SIG-M5 (cell line): ENCODE measurements at places on chromosomes 3 and 15.

DNA sequence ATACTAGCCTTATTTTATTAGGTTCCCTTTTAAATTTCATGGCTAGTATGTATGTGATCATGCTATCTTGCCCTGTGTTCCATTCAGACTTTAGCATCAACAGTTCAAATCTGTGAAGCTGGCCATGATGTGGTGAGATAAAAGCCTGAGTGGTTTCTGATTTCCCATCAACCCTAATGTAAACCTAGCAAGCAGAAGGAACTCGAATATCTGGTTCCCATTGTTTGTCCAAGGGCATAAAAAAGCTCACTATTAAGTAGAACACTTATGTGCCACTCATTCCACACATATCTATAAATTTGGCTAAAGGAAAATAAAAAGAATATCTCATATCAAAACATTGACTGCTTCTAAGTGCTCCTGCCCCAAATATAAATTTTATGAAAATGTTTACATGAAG is 311.7 kb downstream of the CADM2 start:
- no peak for DNase-seq

GRCh38 chr3:156209631-156210335 is 89.4 kb downstream of the KCNAB1 start:
- DNase-seq = no peak

GRCh38 chr15:79068790-79069189 is 21.8 kb downstream of the RASGRF1 start:
- no peak for DNase-seq

DNA sequence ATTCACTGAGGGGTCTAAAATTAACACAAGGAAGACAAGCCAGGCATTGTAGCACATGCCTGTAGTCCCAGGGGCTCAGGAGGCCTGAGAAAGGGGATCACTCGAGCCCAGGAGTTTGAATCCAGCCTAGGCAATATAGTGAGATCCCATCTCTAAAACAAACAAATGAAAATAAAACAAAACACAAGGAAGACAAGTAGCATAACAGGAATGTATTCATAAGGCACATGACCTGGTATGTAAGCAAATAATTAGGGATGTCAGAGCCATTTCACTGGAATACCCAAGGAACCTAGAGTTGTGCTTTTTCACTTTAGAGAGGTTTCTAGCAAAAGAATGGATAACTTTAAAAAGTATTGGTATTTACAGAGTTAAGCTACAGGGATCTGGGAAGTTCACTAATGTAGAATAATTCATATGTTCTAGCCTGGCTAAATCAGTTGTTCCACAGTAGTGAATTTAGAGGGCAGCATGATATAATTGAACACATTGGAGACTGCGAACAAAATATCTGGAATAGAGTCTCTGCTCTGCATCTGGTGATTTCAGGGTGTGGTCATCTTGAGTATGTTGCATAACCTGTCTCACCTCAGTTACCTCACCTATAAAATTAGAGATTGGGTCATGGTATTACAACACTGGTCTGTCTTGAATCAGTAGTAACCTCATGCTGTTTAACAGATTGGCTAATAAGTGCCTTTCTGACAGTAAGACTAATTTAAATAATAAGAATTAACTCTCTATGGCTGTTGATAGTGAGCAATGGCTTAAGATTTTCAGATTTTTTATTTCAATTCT is 9.3 kb downstream of the GRAMD1C start:
- no peak for DNase-seq

- no peak for DNase-seq
Observed at GRCh38 chr3:113166719-113167492, 44.5 kb upstream of the BOC start.

- DNase-seq = no peak
Observed at GRCh38 chr15:92068121-92068520, 214.6 kb downstream of the SLCO3A1 start.

GRCh38 chr3:63926309-63926708 is 14.1 kb upstream of the SCAANT1 start:
- DNase-seq = no peak

GRCh38 chr15:89123181-89123525 is 34.9 kb downstream of the ABHD2 start:
- DNase-seq = no peak

DNA sequence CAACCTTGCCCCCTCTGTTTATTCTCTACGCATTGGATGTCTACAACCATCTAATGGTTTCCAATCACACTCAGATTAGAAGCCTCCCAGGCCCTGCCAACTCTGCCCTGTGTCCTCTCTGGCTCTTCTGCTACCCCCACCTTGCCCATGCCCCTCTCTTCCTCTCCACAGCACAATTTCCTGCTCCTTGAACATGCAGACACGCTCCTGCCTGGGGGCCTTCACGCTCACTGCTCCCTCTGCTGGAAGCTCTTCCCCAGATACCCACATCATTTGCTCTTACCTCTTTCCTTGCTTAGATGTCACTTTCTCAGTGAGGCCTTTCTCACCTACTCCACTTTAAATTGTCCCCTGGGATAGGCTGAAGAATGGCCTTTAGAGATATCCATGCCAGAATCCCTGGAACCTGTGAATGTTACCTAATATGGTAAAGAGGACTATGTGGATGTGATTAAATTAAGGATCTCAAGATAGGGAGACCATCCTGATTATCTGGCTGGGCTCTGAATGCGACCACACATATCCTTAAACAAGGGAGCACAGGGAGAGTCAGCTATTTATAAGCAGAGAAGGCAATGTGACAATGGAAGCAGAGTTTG is 9.9 kb downstream of the KY start:
- DNase-seq = no peak

- DNase-seq = no peak
Observed at GRCh38 chr3:171328419-171329082, 131.7 kb downstream of the TNIK start.

DNA sequence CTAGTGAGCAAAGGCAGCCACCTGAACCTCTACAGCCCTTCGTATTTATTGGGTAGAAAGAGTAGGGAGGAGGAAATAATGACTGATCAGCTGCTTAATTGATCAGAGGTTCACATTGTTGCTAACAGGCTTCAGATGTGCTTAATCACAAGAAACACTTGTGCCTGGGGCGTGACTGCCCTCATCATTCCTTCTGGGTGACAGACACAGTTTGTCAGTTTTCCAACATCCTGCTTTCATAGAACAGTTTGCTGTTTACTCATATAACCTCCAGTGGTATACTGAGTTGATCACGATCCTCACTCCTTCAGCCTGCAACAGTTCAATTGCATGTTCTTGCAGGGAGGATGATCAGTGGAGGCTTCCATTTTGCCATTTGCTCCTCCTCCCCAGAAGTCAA is 13.6 kb upstream of the CASR start:
- no peak for DNase-seq

DNA sequence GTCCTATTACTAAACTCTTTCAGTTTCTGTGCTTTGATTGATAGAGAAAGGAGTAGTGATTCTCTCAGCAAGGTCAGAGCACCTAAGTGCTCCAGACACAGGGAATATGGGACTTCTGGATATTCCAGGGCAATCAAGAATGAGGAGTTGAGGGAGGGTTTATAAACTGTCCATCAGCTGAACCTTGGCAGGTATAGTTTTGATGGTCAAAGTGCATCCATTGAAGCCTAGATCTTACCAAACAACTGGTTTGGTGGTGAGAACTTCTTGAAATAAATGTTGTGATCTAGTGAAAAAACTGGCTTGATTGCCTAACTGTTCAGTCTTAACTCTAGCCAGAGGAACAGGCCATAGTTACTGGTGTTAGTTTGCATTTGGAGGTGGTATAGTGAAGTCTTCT is 207.0 kb upstream of the ONECUT1 start:
- DNase-seq = no peak

GRCh38 chr15:43056696-43057095 is 49.1 kb downstream of the UBR1 start:
- no peak for DNase-seq

DNA sequence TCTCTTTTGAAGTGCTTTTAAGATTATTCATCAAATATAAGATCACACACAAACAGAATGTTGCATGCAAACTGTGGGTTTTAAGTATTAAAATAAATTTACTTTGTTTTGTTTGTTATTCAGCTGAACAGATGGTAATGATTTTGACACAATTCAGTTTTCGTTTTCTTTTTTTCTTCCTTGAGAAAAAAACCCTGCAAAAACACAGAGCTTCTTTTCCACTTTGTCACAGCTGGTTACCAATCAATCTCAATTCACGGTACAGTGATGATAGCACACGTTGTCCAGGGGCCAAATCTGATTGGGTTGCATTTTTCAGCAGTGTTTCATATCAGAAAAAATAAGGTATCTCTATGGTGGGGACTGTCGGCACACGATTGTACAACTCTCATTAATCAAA is 473.6 kb downstream of the ROBO2 start:
- no peak for DNase-seq

DNA sequence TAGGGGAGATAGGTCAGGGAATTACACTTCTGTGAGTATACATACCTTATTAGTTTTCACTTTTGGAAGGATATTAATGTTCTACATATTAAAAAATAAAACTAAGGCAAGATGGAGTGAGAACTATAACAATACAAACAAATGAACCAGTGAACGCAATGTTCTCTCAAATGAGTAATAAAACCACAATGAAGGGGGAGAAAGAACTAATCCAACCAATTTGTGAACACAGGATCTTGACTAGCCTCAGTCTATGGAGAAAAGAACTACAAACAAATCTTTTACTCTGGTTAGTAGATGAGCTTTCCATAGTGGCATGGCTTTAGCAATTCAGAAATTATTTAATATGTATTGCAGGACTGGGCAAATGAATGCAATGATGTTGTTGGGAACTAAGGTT is 26.9 kb upstream of the ATOSA start:
- no peak for DNase-seq

DNA sequence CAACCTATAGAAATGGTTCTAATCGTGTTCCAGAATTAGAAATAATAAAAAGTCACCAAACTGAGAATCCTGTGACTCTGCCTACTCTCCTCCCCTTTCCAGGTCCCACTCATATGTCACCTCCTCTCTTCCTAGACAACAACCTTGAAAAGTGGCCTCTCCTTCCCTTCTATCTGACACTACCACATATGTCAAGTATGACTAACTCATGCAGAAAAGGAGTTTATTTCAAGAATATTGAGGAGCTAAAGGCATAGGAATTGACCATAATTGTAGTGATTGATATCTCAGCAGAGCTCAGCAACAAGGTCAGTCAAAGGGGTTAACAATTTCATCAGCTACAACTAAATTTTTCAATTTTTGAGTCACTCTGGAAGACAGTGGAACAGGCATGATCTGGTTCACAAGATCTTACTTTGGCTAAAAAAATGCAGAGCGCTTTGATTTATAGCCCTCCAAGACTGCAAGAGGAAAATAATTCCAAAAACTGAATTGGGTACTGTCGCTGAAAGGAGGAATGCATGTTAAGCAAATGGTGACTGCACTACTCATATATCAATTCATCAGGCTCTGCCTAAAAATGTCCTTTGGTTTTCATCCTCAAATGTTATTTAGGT is 160.6 kb upstream of the ARHGEF26 start:
- DNase-seq = no peak

DNA sequence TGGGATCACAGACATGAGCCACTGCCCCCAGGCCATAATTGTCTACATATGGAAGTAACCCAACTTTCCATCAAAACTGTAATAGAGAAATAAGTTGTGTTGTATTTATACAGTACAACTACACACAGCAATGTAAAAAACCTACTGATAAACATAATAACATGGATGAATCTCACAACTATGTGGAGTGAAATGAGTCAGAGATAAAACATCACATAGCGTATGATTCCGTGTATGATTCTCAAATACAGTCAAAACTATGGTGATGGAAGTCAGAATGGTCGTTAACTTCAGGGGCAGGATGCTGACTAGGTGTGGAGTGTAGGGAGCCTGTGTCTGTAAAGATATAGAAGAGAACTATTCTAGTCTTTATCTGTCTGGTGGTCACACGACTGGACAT is 332.7 kb upstream of the SLCO3A1 start:
- no peak for DNase-seq

GRCh38 chr15:62841269-62841628 is 201.3 kb upstream of the TPM1 start:
- no peak for DNase-seq

- DNase-seq = no peak
Observed at GRCh38 chr3:146747928-146748327, 142.8 kb upstream of the PLSCR5 start.

GRCh38 chr3:38085311-38085942 is 46.4 kb downstream of the DLEC1 start:
- no peak for DNase-seq

GRCh38 chr15:58387130-58387529 is 44.7 kb upstream of the LIPC start:
- DNase-seq = no peak

GRCh38 chr3:55617385-55617784 is 130.3 kb upstream of the WNT5A start:
- no peak for DNase-seq

DNA sequence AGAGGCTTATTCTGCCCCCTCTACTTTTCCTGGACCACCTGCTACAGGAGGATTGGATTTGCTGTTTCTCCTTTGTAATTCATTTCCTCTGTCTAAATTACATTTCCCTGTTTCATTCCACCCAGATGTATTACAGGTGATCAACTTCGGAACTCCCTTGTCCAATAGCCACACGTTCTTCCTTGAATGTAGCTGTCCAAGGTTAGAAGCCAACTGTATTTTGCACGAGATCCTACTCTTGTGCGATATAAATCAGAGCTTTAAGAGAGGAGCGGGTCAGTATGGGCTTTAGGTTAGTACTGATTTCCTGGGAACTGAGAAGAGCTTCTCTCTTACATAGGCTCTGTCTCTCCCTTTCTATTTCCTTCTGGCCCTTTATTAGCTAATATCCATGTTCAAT is 20.5 kb downstream of the GJD2 start:
- DNase-seq = no peak

DNA sequence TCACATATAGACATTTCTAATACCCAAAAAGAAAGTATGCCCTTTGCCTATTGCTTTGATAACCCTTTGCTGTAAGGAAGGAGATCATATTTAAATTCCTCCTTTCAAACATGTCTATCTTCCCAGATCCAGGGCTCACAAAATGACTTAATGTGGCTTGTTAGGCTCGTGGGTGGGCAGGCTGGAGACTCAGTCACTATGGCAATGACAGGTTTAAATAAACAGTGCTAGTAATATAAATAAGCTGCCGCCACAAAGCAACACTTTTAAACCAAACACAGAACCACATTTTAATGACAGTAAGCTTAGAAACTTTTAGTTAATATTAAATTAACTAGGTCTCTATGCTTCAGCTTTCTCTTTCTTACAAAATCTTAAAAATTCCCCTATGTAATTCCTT is 616.0 kb upstream of the NAALADL2 start:
- no peak for DNase-seq
